ENCODE measurements at places on chromosomes 16 and 17.

- no peak for DNase-seq
Measured at GRCh38 chr17:83128306-83129240, 49.2 kb downstream of the METRNL start.

- peak; percentile 18 for DNase-seq
Measured at GRCh38 chr17:32822996-32823395, 53.9 kb downstream of the MYO1D start.

DNA sequence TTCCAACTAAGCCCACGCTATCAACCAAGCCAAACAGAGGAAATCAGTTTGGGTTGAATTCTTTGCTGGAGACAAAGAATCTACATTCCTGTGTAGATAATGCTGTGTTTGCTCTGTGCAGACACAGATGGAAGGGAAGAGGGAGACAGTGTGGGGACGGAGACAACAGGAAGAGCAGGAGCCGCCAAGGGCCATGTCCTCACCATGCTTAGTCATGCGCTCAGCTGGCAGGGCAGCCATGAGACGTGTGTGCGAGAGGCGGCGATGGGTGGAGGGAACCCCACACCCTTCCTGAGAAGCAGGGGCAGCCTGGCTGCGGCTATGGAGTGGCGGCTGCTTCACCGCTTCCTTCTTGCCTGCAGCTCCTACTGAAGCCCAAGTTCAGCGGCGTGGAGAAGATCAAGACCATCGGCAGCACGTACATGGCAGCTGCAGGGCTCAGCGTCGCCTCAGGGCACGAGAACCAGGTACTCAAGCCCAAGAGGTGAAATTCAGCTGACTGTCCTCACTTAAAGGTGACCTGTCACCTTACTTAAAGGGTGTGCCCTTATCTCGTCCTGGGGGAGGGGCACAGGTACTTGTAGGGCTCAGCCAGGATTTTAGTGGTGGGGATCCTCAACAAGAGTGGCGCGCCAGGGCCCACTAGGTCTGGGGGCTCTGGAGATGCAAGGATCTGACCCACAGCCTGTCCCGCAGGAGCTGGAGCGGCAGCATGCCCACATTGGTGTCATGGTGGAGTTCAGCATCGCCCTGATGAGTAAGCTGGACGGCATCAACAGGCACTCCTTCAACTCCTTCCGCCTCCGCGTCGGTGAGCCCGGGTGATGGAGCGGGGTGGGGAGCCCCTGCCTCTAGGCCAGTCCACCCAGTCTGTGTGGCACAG is 47.5 kb downstream of the ADCY7 start:
- DNase-seq = no peak

GRCh38 chr17:81287741-81288430 is 7.2 kb downstream of the SLC38A10 start:
- DNase-seq = no peak

DNA sequence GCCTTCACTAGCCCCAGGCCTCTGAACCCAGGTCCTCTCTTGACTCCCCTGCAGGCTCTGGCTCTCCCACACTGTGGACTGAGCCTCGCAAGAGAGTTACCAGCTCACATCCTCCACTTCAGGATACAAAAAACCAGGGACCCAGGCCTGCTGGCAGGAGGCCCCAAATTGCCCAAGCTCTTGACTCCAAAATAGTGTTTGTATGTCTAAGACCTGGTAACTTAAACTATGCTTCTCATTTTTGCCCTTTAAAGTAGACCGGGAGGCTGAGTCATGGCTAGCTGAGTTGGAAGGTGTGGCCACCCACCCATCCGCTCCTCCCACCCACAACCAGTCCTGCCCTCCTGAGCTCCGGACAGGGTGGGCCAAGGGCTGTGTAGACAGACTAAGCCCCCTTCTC is 250.0 kb downstream of the SOX9 start:
- DNase-seq = no peak

DNA sequence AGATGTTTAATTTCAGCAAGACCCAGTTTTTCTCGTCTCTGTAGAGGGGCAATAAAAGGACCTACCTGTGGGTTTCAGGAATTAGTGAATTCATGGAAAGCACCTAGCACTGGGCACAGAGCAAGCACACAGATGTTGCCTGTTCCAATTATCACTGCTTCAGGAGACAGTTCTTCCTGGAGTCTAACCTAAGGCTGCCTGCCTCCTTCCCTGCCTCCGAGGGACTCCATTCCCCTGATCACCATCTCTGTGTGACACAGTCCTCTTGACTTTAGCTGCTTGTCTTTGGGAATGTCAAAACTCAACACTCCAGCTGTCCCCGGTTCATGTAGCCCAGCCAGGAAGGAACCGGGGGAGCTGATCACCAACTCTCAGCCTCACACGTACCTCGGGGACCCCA is 474.9 kb downstream of the SLC39A11 start:
- no peak for DNase-seq

GRCh38 chr17:65544672-65545071 is 16.8 kb downstream of the AXIN2 start:
- DNase-seq = peak; percentile 5

GRCh38 chr16:87493608-87494280 is 920 bp upstream of the ZCCHC14 start:
- no peak for DNase-seq

DNA sequence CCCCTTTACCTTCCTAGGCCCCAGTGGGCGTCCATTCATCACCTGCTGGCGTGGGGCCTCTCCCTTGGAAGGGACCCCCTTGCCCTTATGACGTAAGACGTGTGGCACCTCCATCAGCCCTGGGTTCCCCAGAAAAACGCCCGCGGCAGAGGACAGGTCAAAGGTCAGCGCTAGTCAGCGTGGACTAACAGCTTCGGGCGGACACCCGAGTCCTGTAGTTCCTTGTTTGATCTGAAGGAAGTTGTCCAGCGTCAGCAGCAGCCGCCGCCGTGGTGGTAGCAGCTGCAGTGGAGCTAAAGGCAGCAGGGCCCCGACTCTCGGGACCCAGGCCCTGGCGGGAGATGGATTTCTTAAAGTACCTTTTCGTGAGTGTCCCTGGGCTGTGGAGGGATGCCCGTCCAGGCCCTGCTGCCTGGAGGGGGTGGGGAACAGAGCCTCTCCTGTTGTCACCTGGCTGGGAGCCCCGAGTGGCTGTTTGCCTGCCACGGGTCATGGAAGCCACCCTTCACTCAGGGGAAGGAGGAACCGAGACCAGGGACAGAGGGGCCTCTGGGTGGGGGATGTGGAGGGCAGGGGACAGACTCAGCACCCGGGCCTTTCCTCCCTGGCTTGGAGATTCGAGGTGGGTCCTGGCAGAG is 123.6 kb downstream of the OR1D5 start:
- no peak for DNase-seq

DNA sequence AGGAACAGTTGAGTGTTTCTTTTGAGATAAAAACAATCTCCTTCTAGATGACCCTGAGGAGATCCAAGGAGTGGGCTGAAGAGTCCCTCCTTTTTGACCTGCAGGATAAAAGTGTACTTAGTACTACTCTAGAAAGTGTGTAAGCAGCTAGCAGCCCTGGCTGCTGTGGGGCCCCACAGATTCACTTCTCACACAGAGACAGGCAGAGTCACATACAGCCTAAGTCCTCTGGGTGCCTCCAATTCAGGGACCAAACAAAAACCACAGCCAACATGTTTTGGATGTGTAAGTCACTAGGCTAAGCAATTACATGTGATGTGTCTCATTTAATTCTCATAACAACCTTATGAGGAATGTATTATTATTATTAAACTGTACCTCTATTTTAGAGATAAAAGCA is 97.1 kb downstream of the TMEM100 start:
- DNase-seq = no peak

GRCh38 chr16:72201387-72201786 is 29.4 kb upstream of the PMFBP1 start:
- no peak for DNase-seq

DNA sequence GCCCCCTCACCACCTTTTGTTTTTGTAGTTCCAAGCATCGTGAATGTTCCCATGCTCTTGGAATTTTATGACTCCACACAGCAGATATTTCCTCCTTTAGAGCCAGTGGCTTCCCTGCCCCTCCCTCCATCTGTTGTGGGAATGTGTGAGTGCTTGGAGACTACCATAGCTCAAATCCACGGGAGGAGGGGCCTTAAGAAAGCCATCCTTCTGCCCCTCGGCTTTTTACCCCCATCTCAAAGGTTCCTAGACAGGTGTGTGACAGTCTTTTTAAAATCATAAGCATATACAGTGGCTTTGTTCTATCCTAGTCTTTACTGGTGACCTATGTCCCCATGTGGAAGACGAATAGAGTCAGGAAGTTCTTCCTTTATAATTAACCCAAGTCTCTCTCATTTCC is 47.2 kb downstream of the YPEL2 start:
- DNase-seq = no peak

DNA sequence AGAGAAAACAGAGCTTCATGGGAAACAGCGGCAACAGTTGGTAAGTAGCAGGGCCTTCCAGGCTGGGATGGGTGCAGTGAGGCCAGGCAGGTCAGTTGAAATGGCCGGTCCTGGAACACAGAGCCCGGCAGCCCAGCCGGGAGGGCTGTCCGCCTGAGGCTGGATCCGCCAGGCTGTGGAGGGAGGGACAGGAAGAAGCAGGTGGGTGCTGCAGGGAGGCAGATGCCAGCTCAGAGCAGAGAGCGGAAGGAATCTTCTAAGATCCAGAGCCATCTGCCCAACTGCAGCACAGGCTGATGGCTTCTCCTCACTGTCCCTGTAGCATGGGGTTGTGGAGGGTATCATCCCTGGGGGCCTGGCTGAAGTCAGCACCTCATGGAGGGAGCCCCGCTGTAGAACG is 599 bp downstream of the RNF112 start:
- no peak for DNase-seq

DNA sequence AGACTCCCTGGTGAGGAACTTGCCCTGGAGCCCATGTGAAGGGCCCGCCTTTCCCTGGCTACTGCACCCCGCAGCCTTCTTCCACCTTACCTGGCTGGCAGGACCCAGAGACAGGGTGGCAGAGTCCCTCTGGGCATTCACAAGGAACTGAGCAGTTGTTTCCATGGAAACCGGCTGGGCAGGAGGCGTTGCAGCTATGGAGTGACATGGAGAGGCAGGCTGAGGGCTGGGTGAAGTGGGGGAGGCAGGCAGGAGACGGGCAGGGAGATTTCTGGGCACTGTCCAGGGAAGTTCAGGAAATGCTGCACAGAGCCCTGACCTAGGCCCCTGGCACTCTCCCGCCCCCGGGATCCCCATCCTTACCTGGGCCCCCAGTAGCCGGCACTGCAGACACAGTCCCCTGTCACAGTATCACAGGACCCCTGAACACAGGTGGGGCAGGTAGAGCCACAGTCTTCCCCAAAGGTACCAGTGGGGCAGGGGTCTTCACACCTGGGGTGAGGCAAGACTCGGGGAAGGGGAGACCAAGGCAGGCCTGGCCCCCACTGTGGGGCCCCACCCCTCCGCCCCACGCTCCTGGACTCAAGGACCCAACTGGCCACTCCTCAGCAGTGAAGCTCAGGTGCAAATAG is 5.9 kb downstream of the SCARF1 start:
- DNase-seq = peak; percentile 37

GRCh38 chr16:71623597-71623996 is 2.4 kb upstream of the MARVELD3 start:
- no peak for DNase-seq

GRCh38 chr17:65901394-65901793 is 290.5 kb downstream of the CEP112 start:
- DNase-seq = no peak

DNA sequence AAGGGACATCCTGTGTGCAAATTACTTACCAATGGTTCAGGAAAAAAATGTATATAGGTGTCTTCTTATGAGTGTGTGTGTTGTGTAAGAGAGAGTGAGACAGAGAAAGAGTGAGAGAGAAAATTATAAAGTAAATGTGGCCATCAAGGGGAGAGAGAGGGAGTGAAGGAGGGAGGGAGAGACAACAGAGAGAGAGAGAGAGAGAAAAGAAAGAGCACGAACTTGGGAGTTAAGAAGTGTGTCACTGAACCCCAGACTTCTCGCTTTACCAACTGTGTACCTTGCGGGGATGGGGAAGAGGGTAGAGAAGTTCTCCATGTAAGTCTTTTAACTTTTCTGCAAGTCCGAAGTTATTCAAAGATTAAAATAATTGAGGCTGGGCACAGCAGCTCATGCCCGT is 28.8 kb upstream of the ARL4D start:
- DNase-seq = no peak

- no peak for DNase-seq
Measured at GRCh38 chr16:87581857-87582215, 20.5 kb upstream of the JPH3 start.

DNA sequence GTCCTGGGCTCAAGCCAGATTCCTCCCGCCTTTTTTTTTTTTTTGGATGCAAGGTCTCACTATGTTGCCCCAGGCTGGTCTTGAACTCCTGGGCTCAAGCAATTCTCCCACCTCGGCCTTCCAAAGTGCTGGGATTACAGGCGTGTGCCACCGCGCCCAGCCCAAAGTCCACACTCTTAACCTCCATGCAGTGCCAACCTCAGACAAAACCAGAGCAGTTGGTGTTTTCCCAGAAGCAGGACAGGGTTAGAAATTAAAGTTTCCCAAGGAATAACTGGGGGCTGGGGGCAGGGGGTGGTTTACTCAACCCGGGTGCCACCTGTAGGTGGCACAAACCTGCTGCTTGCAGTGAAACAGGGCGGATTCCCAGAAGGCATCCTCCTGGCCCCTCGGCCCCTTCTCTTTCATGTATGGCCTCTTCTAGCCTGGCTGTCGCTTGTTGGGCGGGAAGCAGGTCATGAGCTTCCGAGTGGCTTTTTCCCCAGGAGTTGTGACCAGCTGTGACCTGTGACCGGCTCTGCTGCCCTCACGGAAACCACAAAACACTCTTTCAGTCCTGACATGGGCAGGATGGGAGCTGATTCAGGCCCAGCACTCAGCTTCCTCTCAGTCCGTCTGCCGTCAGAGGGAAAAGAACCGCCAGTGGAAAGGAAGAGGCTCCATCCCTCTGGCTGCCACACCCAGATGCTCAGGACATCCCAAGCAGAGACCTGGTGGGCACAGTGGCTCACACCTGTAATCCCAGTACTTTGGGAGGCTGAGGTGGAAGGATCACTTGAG is 25.6 kb upstream of the USP7 start:
- no peak for DNase-seq

- no peak for DNase-seq
Measured at GRCh38 chr16:57299009-57299718, 14.7 kb upstream of the PLLP start.

GRCh38 chr17:81156866-81157805 is 8.2 kb upstream of the PVALEF start:
- DNase-seq = no peak

All from DMS79 treated with DMSO at 0.1 percent for 48 hours (cell line).